H7 (cell line): ENCODE measurements at places on chromosomes 16 and 17.
A peak's percentile ranks its signal among the peaks of the same experiment; 100 is the strongest.

GRCh38 chr16:83343935-83344366, 463.8 kb upstream of the HSBP1 start:
- DNase-seq, result no peak

DNA sequence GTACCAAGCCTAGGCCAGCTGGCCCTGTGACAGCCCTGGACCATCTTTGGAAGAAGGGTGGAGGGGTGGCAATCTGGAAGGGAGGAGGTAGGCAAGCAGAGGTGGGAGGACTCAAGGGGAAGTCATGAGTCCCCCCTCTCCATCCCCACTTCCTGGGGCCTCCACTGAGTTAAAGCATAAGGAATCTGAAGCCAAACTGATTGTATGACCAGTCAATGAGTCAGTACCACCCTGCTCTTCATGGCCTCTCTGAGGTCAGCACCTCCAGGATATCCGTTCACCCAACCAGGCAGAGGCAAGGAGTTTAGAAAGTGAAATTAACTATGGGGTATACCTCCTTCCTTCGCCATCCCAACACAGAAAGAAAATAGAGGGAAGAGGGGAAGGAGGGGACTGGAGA, 272.7 kb downstream of the SOX9 start:
- DNase-seq, result no peak

- DNase-seq, result no peak
These were observed 417.1 kb upstream of the SOX9 start for GRCh38 chr17:71703701-71704100.

- no peak for DNase-seq
These were observed 15.0 kb upstream of the C16orf95 start for GRCh38 chr16:87332150-87332549.

DNA sequence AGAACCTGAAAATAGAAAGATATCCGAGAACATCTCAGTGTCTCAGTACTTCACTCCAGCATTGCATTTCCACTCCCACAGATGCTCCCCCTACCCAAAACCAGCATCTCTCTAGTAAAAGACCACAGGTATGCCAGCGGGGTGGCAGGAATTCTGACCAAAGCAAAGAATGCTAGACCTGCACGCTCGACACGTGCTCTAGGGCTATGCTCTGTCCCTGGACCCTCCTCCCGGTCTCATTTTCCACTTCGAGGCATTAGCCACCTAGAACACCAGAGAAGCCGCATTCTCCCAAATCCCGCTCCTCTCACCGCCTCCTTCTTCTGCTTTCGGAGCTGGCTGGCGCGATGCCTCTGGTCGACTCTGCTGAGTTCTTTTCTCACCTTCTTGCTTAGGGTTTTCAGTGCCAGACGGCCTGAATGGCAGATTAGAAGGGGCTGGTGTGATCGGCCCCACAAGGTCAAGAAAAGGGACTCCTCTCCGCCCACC, 487 bp downstream of the TSR1 start:
- DNase-seq, result peak; percentile 68

GRCh38 chr17:7561028-7561575, 617 bp upstream of the SENP3 start:
- DNase-seq, result peak; percentile 95

DNA sequence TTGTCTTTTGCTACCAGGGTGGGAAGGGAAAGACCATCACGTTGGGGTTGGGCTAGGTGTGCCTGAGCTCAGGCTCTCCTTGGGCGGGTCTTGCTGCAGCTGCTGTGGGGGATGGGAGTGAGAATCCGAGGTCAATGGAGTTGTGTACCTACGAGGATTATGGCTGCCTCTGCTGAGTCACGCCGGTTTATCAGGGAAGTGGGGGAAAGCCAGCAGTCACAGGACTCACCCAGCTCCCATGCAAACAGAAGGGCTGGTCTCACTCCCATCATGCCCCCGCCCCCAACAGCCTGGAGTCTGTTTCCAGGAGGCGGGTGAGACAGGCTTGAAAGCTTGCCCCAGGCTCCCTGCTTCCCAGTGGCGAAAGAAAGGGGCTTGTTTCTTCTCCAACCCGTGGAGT, 1259.0 kb upstream of the GOT2 start:
- DNase-seq, result no peak

GRCh38 chr16:73536931-73537330, 489.0 kb upstream of the ZFHX3 start:
- no peak for DNase-seq

- DNase-seq, result peak; percentile 85
These were observed 21.6 kb downstream of the POLR3E start for GRCh38 chr16:22318690-22319358.

GRCh38 chr17:79338604-79339003, 264.0 kb downstream of the ENGASE start:
- no peak for DNase-seq

- DNase-seq, result no peak
These were observed 447.9 kb downstream of the CA10 start for GRCh38 chr17:51710634-51710979.

GRCh38 chr16:85909932-85910853, 11.2 kb downstream of the IRF8 start:
- no peak for DNase-seq

DNA sequence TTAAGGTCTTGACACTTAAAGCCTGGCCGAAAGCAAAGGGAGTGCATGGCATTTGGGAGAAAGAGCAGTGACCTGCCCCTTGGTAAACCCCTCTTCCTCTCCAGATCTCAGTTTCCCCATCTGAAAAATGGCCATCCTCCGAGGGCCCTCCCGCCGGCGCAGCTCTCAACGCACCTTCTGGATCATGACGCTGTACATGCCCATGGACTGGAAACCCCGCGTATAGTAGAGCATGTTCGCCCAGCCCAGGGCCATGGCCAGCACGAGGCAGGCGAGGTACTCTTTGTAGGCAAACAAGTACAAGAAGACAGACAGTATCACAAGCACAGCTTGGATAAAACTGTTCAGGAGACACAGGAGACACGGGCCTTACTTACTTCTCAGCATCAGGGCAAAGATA, 33.6 kb downstream of the TRPV3 start:
- DNase-seq, result no peak

- no peak for DNase-seq
These were observed 279.6 kb downstream of the HS3ST3B1 start for GRCh38 chr17:14580499-14580898.

GRCh38 chr17:79160980-79161636, 86.5 kb downstream of the ENGASE start:
- DNase-seq, result no peak

- DNase-seq, result no peak
These were observed 100.6 kb downstream of the TANGO6 start for GRCh38 chr16:68943961-68944360.

DNA sequence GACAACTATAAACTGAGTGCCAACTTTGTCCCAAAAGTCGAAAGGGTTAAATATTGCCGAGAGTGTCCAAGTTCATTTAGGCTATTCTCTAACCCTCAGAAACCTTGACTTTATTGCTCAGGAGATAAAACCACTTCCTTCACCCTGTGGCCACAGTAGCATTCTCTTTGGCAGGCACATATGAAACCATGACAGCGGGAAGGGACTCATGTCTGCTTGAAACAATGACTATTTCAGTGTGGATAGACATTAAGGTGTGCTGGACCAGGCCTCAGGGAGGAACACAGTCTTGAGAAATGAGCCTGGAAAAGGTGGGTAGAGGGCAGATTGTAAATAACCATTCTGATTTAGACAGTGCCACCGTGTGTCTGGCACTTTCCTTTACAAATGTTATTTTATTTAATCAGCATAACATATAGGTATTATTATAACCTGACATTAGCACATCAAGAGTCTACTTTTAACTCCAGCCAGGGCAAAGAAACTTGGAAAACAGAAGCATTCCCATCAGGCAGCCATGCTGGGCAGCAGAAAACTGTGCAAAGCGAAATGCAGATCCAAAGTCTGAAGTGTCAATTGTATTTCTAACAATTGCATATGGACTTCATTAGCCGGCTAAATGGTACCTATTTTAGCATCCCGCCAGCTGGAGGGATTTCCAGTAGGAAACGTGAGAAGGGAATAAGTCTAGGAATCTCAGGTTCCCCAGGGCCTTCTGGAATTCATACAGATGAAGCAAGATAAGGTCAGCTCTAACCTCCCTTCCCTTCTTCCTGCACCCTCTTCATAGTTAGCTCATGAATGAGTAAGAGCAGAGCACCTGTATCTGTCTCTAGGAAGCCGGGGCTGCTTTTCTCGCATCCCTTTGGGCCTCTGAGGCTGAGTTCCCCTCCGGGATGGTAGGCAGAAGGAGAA, 212.8 kb upstream of the ELAC2 start:
- DNase-seq, result no peak

DNA sequence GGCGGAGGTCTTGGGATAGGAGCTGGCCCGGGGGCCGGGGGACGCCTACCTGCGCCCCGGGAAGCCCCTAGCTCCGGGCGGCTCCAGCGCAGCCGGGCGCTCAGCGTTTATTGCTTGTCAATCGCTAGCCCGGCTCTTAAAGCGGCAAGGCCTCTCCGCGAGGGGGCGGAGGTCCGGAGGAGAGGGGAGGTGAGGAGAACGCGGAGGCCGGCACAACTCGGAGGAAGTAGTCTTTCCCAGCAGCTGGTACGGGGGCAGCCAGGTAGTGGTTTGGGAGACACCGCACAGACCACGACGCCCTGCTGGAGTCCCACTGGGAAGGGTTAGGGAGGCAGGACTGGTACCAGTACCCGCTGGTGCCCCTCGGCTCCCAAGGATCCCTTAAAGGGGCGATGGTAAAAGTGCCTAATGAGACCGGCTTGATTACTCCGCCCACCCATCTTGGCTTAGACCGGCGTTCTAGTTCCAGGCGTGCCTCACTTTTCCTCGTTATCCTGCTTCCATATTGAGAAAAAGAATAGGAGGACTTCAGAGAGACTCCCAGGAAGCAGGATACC, at the start of gene MPP2:
Gene MPP2, minus strand, starts transcription at position 112 of the 557 bp plus-strand sequence. CDS start 3,076 bp downstream, outside the sequence.
- DNase-seq, result peak; percentile 93

DNA sequence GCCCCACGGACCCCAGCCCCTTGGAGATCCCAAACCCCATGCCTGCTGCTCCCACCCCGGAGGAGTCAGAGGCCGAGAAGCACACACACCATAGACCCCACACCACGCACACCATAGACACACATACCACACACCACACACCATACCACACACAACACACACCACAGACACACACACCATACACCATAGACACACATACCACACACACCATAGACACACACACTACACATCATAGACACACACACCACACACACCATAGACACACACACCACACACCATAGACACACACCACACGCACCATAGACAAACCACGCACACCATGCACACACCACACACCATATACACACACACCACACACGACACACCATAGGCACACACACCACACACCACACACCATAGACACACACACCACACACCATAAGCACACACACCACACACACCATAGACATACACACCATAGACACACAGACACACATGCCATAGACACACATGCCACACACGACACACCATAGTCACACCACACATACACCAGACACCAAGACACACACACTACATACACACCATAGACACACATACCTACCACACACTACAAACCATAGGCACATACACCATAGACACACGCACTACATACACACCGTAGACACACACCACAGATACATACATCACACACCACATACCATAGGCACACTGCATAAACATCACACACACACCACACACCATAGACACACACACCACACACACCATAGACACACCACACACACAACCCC, 11.3 kb downstream of the TBC1D16 start:
- no peak for DNase-seq

GRCh38 chr17:74297941-74298340, 23.9 kb downstream of the DNAI2 start:
- no peak for DNase-seq

GRCh38 chr16:24206926-24207325, 49.2 kb upstream of the CACNG3 start:
- no peak for DNase-seq

DNA sequence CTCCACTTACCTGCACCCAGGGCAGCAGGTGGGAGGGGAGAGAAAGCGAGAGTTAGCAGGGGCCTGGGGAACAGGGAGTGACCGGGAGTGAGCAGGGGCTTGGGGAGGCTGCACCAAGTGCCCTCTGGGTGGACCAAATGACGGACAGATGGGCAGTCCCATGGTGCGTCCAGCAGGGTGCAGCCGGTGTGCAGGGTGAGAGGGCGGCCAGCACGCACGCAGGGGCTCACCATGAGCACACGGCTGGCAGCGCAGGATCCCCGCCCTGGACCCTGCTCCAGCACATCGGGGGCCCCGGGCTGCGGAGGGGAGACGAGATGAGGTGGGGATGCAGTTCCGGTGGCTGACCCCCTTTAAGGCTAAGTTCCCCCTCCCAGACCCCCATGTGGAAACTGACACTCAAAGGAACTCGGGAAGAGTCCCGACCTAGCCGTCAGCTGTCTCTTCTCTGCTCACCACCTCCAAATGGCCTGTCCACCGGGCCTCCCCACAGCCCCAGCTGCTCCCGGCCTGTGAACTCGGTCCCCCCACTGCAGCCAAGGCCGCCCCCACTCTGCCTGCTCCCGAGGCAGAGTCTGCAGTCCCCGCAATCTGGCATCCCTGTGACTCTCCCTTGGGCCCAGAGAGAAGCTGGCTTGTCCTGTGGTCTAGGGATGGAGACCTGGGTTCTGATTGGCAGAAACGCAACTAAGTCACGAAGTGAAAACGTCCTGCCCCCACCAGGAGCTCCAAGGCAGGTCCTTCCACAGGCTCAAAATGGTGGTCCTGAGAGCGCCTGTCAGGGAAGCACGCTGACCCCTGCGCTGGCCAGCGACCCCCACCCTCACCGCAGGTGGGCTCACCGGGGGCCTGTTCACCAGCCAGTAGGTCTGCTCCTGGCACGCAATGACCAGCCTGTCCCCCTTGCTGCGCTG, 2.9 kb downstream of the RGS11 start:
- DNase-seq, result no peak

DNA sequence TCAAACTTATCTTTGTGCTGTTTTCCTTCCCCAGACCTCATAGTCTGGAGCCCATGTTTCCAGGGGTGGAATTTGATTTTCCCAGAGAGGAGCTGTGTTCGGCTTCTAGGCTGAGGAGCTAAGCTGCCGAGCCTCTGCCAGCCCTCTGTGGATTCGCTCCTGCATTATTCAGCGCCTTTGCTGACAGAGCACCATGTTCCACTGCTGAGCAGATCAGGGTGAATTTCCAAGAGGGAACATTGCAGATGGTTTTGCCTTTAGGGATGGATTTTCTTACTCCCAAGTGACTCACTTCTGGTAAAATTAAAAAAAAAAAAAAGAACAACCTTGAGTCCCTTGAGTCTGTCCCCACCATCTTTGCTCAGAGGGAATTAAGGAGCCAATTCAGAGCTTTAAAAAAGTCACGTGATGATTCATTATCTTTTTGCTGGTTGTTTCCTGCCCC, 229.5 kb downstream of the PRKCA start:
- no peak for DNase-seq

GRCh38 chr17:50364715-50365114, 8.3 kb downstream of the MRPL27 start:
- peak; percentile 75 for DNase-seq

DNA sequence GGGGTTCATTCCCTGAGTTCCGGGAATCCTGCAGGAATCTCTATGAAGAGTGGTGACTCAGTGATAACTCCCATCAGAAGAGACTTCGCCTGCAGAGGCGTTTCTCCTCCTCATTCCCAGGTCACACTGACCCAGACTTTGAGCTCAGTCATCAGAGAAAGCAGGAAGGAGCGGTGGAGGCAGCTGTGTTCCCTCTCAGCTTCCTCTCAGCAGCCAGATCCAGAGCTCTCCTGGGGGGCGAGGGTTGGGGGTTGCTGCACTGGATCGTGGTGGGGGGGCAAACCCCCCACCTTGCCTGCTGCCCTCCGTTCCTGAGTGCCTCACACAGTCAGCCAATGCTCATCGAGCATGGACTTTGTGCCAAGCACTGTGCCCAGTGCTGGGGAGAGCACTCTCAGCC, 271.2 kb downstream of the CBLN1 start:
- DNase-seq, result no peak
